ENCODE measurements at places on chromosomes 12 and 14.
A peak's percentile ranks its signal among the peaks of the same experiment; 100 is the strongest.

DNA sequence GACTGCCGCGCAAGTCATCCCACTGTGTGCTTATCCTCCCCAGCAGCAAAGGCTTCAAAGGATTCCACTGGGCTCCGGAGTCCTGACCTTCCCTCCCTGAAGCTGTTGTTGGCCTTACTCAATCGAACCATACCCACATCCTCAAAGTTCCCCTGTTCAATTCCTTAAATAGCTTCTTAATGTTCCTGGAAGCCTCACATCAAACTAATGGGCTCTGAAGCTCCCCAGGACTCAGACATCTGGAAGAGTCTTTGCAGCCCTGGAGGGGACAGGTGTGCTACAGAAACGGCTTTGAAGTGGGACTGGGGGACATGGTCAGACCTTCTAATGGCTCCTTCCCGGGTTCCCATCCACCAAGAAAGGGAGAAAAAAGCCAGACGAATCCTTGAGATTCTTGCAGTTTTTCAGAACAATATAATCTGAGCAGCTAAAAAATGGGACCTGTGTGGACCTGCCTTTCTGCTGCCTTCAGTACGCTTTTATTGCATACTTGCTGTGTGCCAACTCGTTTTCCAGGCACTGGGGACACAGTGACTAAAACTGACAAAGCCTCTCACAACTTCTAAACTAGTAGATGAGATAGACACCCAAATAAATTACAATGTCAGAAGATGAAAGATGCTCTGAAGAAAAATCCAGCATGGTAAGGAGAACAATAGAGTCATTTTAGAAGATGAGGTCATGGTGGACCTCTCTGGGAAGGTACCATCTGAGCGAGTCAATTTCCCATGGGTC, 204.5 kb downstream of the MON2 start:
- DNase-seq: no peak

DNA sequence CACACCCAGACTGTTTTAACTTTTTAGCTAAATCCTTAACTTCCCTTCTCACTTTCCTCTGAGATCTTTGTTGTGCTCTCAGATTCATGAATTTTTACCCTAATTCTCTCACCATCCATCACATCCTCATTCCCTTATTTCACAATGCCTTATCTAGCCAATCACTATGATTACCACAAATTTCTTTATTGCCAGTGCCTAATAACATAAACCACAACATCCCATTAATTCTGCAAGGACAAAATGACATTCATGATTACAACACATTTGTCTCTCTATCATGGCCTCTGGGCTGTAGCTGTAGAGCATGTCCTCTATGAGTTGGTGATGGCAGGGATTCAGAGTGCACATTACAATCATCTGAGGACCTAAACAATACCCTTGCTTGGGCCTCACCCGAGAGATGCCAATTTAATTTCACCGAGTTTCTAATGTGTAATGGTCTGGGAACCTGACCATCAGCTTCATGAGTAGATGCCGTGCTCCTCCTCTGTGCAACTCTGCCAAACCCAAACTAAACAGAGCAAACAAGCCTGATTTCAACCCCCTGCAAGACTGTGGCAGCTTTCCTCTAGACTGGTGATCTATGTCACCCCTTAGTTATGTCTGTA, 99.3 kb downstream of the SPTSSA start:
- no peak for DNase-seq

- no peak for DNase-seq
These were observed 83.6 kb upstream of the HECTD1 start for GRCh38 chr14:31291210-31291609.

DNA sequence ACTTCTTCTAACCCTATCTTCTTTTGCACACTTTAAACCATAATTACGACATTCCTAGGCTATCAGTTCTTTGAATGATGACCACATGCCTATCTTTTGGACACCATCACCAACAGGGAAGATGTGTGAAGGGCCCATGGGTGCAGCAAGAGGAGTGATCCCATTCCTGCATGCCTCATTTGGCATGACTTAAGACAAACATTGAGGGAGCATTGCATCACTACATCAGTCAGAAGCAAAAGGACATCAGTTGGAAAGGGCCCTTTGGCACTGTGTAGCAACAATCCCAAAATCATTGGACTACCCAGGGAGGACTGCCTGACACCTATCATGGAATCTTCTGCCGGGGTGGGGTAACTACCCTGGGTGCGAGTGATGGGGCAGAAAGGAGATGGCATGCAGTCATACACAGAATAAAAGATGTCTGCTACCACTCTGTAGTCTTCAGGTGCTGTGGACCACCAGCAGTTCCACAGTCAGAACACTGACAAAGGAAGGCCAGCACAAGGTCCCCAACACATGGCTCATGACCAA, 10.7 kb upstream of the TMBIM6 start:
- DNase-seq: no peak

- DNase-seq: peak; percentile 13
These were observed 8.7 kb downstream of the NGDN start for GRCh38 chr14:23478109-23478759.

DNA sequence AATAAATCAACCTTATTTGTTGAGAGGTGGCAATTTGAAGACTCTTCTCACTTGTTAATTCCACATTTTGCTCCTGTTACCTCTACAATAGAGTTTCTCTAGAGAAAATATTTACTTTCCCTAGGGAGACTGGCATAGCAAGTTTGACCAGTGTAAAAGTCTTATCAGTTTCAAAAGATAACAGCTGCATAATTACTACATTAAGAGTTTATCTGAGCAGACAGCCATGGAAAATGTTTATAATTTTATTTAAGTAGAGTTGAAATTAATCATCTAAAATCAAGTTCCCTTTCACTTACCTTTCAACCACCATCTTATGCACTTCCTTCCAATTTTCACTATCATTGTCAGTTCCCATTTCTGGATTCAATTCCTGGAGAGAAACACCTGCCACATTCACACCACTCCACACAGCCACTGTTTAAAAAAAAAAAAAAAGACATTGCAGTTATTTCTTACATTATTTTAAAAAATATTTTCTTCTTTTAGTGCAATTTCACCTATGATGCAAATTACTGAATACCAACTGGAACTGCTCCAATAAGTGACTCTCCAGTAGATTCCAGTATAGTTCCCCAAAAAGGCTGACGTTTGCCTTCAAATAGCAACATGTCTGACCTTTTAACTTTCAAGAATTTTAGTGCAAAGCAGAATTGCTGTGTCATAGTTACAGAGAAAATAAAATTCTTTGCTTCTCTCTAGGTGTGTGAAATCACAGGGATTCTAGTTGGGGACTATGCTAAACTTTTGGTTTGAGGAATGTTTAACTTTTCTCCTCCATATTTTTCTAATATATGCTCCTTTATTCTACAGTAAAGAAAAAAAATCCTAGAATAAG, 19.4 kb downstream of the LDHB start:
- no peak for DNase-seq

- DNase-seq: no peak
These were observed 15.4 kb downstream of the TMTC1 start for GRCh38 chr12:29768372-29768771.

DNA sequence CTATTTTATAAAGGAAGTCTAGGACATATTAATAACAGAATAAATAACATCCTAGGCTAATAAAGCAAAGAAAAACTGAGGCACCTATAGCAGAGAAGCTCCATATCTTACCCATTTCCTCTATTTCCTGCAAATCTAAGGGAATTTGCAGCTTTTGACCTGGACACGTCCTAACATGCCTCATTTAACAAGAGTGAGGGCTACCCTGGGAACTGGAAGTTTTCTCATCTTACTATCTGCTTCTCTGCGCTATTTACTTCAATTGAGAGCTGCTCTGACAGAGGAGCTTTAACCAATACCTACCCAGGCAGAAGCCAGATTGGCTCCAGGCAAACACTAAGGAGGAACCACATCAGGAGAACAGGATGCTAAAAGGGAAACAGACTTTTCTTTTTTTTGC, 5.7 kb downstream of the YBX3 start:
- no peak for DNase-seq

DNA sequence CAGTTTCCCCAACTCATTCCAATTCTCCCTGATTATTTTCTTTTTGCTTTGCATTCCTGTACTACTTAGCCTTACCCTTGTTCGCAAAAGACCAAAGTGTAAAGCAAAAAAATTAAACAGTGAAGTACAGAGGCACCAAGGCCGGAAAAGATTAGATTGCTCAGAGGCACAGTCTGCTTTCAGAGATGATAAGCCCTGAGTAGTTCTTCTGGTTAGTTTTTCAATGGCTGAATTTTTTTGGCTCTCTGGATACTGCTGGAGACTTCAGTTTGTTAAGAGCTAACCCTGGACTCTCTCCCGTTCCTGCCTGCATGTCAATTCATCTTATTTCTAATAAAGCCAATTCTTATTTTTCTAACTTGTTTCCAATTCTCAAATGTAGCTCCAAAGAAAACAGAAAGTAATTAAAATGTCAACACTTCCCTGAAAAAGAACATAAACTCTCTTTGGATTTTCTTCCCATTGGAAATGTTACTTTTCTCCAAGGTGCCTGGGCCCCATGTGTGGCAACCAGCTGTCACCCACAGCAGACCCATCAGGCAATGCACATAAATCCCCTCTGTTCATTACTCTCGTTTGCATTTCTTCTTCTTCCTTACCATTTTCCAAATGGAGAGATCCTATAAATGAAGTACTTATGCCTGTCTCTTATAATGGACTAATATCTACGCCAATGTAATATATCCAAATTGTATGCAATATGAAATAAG, 142.8 kb downstream of the BTG1 start:
- no peak for DNase-seq

DNA sequence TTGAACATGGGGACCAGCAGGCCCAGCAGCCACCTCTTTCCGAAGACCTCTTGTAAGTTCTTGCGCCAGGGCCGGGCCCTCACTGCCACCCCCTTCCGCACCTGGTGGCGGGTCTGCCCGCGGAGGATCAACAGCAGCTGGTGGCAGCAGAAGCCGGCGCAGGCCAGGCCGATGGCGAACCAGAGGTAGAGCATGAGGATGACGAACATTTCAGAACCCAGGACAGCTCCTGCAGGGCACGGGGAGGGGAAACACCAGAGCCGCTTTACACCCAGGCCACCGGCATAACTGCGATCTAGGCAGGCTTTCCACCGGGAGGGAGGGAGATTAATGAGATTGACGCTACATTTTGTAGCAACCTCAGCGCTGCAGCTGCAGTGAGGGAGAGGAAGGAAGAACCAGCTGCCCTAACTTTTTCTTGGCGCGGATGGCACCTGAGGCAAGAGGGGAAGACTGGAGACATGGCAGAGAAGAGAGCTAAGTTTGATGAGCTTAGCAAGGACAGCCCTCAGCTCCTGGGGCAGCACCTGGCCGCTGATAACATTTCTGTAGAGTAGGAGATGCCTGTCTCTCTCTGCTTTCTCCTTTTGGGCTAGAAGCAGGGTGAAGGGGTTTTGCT, 7.8 kb downstream of the ZDHHC22 start:
- no peak for DNase-seq

- no peak for DNase-seq
These were observed 29.1 kb downstream of the TMEM260 start for GRCh38 chr14:56608689-56609088.

GRCh38 chr14:100290607-100291304, 15.5 kb downstream of the SLC25A29 start:
- DNase-seq: no peak

- DNase-seq: no peak
These were observed 7.6 kb downstream of the NECAP1 start for GRCh38 chr12:8089716-8090115.

DNA sequence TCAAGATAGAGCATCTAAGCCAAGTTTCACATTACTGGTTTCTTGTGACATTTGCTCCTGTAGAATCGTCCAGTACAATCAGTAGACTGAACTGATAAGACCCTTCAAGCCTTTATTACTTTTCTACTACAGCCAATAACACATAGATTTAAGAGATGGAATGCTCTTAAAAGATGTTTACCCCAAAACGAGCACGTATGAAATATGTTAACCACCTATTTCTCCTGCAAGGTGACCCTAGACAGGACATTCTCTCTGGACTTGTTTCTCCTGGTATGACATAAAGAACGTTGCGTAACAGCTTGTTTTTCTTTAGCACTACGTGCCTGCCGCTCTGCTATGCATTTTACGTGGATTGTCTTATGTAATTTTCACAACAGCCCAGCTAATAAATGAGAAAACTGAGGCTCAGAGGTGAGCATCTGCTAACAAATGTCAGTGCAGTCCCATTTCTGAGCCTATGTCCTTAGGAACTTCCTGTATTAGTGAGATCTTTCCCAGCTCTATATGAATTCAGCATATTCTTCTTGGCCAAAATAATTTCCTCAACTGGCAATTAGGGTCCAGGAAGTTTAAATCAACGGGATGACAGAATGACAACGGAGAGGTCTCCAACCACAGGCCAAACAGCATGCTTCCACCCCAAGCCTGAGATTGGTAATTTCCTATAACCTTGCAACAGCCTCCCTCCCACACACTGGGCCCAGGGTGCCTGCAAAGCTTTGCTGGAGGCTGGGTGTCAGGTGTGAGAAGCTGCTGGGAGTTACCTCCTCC, 3.7 kb downstream of the NFKBIA start:
- DNase-seq: peak; percentile 35

- no peak for DNase-seq
These were observed 110.4 kb downstream of the DAD1 start for GRCh38 chr14:22478670-22479069.

DNA sequence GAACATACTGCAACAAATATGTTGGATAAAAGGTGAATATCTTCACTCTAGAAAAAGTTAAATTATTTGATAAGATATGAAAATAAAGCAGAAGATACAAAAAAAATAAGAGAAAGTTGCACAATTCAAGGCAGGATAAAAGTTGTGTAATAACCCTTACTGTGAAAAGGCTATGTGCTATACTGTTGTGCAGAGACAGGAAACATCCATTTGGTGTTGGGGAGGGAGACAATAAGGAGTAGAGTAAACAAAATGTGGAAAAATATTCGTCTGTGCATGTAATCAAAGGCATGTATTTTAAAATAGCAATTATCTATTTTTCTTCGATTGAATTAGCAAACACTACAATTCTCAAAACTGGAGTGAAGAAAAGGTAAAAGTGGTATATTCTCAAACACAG, 34.8 kb downstream of the PTHLH start:
- DNase-seq: no peak

DNA sequence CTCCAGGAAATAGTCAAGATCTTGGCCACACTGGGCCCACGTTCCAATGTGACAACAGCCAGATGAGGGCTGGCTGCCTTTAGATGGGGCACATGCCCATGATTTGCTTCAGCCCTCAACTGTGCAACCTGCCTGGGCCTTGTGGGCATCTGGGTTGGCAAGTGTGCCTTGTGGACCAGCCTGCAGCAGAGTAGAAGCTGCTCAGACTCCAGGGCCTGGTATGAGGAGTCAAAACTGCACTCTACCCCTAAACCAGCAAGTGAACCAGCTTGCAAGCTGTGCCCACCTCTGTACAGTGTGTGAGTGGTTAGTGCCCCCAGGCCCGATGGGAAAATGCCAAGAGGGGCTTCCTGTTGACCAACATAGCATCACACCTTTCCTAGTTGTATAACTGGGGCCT, 17.9 kb downstream of the PHETA1 start:
- no peak for DNase-seq

GRCh38 chr14:58717211-58717610, 79.4 kb downstream of the DACT1 start:
- no peak for DNase-seq

GRCh38 chr12:116141110-116141832, 136.2 kb downstream of the MED13L start:
- DNase-seq: no peak

All from stimulated activated CD8-positive, alpha-beta memory T cell treated with anti-CD3 and anti-CD28 coated beads, Interleukin-15, amount 100 ng/mL, for 4 hours (primary cell).